NCI-H526 (cell line): ENCODE measurements at places on chromosomes 11 and 22.
A peak's percentile ranks its signal among the peaks of the same experiment; 100 is the strongest.

DNA sequence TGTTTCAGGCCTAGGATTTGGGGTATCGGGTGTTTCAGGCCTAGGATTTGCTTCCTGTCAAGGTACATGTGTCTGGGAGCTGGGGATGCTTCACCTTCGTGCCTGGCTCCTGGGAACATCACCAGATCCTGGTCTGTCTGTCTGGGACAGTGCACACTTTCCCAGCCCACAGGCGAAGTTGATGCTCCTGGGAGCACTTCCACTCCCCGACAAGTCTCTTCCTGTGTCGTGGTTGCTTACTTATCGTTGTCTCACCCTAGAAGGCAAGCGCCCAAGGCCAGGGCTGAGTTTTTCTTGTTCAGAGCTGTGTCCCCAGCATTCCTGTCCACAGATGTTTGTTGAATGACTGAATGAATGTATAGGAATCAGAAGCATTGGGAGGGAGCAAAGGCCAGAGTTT, 71.5 kb downstream of the LINC01488 start:
- DNase-seq = no peak

- DNase-seq = no peak
Measured at GRCh38 chr11:116882386-116882785, 45.0 kb upstream of the APOA1 start.

DNA sequence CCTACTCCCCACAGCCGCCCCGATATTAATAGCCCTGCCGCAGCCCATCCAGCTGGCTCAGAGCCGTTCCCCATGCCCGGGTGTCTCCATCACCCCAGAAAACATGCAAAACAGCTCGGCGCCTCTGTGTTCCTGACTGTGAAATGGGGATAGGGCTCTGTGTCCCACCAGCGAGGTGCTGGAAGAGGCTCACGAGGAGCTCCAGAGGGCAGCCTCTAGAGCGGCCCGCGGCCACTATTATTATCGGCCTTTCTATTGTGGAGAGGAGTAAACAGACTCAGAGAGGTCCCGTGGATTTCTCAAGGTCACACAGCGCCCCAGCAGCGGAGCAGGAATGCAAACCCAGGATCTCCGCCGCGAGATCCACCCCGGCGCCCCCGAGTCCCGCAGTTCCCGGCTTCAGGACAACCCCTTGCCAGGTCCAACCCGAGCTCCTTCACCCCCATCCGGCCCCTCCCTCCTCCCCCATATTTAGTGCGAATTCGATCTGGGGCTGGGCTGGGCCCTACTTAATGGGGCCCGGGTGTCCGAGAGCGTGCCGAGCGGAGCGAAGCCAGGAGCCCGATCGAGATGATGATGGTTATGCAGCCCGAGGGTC, at the start of gene ACTN3:
Gene ACTN3, plus strand, starts transcription at position 536 of the 598 bp plus-strand sequence. Its CDS starts 35 bp downstream, at position 571.
- peak; percentile 57 for DNase-seq

DNA sequence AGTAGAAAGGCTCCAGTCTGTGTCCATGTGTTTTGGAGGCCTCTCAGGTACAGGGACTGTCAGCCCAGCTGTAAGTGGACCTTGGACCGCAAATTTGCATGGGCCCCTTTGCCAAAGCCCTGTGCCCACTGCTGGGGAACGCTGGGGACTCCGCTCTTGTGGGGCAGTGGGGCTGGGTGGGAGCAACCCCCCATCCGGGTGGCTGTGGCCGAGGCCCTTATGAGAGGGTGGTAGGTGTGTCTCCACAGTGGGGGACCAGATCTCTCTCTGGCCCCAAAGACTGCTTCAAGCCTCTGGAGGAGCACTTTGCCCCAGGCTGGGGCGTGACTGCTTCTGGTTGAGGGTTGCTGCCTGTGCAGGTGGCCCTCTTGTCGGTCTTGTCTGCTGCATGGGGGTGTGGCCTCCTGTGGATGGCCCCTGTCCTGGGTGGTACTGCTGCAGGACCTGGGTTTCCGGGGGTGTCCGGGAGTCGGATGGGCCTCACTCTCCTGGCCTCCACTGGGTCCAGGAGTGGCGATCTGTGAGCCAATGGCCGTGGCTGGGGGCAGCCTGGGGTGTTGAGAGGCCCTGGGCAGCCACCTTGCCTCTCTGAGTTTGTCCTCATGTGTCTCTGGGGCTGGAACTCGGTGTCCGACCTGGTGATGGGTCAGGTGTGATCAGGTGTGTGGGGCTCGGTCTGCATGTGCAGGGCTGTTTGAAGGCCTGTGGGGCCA, 15.9 kb downstream of the KCNQ1 start:
- peak; percentile 94 for DNase-seq

- no peak for DNase-seq
Measured at GRCh38 chr11:44452827-44453572, 112.5 kb upstream of the CD82 start.

- DNase-seq = peak; percentile 65
Measured at GRCh38 chr11:66268952-66269905, 790 bp downstream of the RAB1B start.

GRCh38 chr11:70954471-70954870, 297.9 kb downstream of the SHANK2 start:
- no peak for DNase-seq

GRCh38 chr22:20721409-20722218, 52.3 kb upstream of the SERPIND1 start:
- no peak for DNase-seq

DNA sequence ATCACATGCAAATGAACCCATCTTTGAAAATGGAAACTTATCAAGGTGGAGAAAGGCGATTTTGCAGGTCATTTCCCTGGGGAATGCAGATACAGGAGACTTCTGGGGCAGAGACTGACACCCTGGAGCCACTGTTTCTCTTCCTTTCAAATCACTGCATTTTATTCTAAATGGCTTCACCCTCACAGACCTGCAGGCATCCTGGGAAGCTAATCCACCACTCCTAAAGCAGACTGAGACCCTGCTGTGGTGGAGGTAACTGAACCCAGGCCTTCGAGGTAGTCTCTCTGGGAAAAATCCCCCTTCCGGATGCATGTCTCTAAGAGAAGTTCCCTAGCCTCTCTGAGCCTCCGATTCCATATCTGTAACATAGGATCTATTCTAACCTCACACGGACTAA, 20.9 kb upstream of the CSNK2A3 start:
- DNase-seq = no peak

DNA sequence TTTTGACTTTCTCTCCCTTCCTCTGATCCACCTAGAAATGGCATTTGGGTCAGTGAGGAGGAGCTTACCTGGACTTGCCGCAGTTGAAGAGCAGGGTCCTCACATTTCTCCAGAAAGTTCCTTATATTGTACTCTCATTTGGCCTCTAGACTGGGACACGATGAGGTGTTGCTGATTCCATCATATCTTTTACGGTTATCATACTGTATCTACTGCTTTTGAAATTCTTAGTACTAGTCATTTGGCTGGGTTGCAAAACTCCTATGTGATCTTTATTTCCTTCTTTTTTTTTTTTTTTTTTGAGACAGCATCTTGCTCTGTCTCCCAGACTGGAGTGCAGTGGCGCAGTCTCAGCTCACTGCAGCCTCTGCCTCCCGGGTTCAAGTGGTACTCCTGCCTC, 58.7 kb upstream of the FAM181B start:
- no peak for DNase-seq

DNA sequence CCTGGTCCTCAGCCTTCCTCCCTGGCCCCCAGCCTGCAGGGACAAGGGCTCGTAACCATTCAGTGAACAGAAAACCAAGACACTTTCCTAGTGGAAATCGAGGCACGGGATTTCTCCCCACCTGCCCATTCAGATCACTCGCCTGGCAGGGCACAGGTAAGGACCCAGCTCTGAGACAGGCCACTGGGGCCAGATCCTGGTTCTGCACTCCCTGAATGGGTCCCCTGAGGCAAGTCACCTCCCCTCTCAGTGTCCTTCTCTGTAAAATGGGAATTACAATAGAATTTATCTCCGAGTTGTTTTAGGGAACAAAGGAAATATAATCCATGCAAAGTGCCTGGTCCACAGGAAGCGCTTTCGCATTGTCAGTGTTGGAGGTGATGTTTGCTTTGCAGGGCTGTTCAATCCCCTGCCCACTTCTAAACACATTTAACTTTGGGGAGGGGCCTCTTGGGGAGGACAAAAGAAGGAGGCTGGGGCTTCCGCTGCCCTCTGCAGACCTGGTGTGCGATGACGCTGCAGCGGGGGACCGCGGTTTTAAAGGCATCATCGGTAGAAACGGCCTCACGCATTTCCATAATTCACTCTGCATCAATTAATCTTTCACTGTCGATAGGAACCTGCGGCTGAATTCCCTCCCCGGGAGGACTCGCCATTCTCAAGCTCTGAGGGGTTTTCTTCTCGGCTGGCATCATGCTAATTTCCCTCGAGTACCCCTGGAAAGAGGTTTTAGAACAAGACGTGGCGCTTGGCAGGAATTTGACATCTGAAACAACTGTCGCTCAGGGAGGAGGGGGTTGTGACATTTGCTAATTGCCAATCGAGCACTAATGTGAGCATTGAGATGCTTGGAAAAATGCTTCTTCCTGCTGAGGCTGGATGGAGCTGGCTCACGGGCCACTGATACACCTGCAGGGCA, 70.4 kb upstream of the FGF3 start:
- peak; percentile 25 for DNase-seq

- DNase-seq = no peak
Measured at GRCh38 chr11:14310679-14311078, 48.3 kb downstream of the RRAS2 start.

DNA sequence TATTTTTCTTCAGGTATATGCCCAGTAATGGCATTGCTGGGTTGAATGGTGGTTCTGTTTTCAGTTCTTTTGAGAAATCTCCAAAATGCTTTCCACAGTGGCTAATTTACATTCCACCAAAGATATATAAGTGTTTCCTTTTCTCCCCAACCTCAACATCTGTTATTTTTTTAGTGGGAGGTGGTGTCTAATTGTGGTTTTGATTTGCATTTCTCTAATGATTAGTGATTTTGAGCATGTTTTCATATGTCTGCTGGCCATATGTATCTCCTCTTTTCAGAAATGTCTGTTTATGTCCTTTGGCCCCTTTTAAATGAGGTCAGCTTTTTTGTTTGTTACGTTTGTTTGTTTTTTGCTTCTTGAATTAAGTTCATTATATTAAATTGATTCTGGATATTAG, 760.2 kb downstream of the KCNA4 start:
- no peak for DNase-seq

DNA sequence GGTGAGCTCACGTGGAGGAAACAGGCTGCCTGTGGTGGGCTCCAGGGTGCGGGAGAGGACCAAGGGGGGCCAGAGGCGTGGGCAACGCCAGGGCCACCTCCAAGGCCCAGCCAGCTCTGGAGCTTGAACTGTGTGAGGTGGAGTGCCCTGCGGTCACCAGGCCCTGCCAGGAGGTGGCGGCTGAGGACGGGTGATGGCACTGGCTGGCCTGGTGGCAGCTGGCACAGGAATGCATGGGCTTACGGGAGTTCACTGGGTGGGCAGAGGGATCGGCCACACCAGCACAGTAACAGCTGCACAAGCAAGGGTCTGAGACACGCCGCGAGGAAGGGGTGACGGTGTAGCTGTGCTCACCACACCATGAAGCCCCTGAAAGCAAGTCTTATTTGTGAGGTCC, 15.8 kb downstream of the TOLLIP start:
- DNase-seq = no peak

- no peak for DNase-seq
Measured at GRCh38 chr11:131522851-131523250, 152.4 kb downstream of the NTM start.

GRCh38 chr22:37701141-37701786, 4.4 kb downstream of the TRIOBP start:
- no peak for DNase-seq

DNA sequence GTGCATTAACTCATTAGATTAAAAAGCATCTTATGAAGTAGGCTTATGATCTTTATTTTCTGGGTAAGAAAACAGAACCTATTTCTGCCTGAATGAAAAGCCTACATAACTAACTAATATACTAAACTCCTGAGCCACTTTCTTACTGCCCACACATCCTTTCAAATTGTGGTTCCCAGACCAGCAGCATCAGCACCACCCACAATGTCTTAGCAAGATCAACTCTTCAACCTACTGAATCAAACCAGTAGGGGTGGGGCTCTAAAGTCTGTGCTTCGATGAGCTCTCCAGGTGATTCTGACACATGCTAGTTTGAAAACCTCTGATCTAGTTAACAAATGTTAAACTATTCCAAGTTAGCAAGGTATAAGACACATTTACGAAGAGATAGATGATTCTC, 462.4 kb downstream of the DLG2 start:
- no peak for DNase-seq

GRCh38 chr22:23849009-23850006, 8.4 kb upstream of the SLC2A11 start:
- DNase-seq = peak; percentile 8

GRCh38 chr11:73969091-73969490, 13.6 kb downstream of the UCP2 start:
- no peak for DNase-seq

GRCh38 chr22:37190262-37190780, 2.3 kb upstream of the C1QTNF6 start:
- DNase-seq = no peak

GRCh38 chr11:24543771-24544170, 46.9 kb downstream of the LUZP2 start:
- DNase-seq = no peak

- no peak for DNase-seq
Measured at GRCh38 chr11:106447631-106448191, 370.2 kb downstream of the AASDHPPT start.

DNA sequence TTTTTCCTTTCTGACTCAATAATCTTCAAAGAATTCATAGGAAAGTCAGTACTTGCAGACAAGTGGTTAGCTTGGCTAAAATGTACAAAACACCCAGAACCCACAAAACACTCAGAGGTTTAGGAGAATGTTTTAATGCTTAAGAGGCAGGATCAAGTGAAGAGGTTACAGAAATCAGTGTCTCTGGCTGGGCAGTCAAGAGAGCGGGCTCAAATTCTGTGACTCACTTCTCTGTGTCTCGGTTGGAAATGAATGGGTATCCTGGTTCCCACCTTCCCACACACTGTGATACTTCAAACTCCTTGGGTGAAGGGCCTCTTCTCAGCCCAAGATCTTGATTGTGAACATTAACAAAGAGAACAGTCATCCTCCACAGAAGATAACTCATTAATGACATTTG, 3.8 kb downstream of the MPEG1 start:
- no peak for DNase-seq

DNA sequence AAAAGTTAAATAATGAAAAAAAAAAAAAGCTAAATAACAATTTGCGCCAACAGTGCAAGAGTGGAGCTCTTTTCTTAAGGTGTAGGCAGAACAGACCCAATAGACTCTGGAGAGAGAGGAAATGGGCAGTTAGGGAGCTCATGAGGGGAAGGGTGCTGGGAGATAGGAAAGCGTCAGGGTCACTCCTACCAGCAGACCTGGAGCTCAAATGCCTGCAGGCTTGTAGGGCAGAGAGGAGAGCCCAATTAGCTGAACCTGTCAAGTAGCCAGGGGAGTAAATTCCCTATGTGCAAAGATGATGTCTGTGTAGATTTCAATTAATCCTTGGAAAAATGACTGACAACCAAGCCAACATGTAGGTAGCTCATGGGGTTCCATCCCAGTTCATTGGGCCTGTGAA, 73.0 kb downstream of the RAB30 start:
- no peak for DNase-seq

GRCh38 chr11:110728476-110728875, 16.2 kb upstream of the ARHGAP20 start:
- no peak for DNase-seq

GRCh38 chr11:16363706-16364105, 7.4 kb upstream of the SOX6 start:
- DNase-seq = no peak
